ENCODE measurements at places on chromosomes 1 and 21.

DNA sequence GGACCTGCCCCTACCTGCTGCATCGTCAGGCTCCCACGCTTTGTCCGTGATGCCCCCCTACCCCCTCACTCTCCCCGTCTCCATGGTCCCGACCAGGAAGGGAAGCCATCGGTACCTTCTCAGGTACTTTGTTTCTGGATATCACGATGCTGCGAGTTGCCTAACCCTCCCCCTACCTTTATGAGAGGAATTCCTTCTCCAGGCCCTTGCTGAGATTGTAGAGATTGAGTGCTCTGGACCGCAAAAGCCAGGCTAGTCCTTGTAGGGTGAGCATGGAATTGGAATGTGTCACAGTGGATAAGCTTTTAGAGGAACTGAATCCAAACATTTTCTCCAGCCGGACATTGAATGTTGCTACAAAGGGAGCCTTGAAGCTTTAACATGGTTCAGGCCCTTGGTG lies 8.9 kb downstream of the SPATA46 start:
- DNase-seq, result no peak

- no peak for DNase-seq
These were observed 13.9 kb downstream of the RC3H1 start for GRCh38 chr1:174008269-174008668.

- no peak for DNase-seq
These were observed 217.9 kb downstream of the FOXD2 start for GRCh38 chr1:47655521-47656300.

DNA sequence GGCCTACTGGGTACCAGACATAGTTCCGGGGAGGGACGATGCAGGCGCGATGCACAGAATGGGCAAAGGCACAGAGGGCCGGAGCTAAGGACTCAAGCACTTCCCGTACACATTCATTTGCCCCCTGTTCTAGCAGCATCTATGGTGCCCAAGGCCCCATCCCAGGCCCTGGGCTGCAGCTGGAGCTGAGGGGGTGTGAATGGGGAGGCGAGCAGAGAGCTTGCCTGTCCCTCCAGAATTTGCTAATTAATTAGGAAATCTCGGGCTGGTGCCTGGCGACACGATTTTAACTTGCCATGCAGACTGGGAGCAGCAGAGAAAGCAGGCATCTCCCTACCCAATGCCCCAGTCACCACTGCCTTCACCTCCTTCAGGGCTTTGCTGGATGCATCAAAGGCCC lies 35.9 kb downstream of the EPHA2 start:
- no peak for DNase-seq

GRCh38 chr1:18119289-18119688 lies 11.7 kb downstream of the IGSF21 start:
- no peak for DNase-seq
